Activated CD4-positive, CD25-positive, alpha-beta regulatory T cell treated with anti-CD3 and anti-CD28 coated beads, Interleukin-2, amount 50 U/mL, for 16 hours (primary cell): ENCODE measurements at places on chromosomes 4 and X.

- DNase-seq: no peak
These were observed 122.5 kb upstream of the LNX1 start for GRCh38 chr4:53713767-53714166.

DNA sequence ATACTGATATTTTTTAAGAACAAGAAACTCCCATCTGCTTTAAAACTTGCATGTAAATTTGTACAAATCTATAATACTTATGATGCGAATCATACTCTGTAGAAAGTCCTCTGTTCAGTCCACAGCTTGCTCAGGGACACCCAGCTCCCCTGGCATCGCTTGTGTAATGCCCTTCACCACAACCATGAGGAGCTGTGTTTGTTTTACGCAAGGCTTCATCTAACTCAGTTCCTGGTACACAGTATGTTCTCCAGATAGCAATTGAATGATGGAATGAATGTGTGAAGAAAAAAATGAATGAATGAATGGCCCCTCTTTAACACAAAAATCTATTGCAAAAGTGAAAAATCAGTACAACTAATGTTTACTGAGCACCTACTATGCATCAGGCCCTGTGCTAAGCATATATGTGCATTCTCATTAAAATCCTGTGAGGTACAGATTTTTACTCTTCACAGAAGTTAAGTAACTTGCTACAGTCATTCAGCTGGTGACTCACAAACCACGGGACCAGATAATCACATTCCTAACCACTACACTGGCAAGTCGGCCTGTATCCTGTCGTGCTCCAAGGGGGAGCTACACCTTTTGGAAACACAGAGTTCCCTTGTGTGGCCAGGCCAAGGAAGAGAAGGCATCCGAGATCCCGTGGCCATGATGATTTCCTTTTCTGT lies 58.7 kb upstream of the KDR start:
- no peak for DNase-seq

DNA sequence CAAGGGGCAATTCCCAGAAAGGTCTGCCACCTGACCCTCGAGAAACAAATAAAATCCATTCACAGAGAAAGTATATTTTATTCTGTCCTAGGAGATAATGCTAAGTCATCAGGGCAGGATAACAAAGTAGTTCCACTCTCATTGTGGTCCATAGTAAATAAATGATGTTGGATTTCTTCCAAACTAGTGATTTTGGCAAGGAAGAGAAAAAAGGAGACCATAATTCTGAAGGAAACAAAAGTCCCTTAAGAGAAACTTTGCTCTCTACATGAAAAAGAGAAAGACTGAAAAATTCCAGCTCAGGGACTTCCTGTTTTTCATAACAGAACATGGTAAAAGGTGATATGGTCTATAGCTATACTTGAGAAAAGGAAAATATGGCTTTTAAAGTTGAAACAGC lies 71.5 kb upstream of the DDX60 start:
- DNase-seq: no peak

- DNase-seq: no peak
These were observed 49.4 kb upstream of the RELL1 start for GRCh38 chr4:37735578-37735977.

DNA sequence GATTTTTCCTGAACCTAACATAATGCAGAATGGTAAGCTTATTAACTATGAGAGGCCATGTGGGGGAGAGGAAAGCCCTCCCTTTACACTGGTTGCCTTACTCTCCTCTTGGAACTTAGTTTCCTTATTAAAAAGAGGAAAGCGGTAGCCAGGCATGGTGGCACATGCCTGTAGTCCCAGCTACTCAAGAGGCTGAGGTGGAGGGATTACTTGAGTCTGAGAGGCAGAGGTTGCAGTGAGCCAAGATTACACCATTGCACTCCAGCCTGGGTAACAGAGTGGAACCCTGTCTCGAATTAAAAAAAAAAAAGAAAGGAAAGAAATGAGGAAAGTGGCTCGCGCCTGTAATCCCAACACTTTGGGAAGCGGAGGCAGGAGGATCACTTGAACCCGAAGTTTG lies 2.0 kb downstream of the FAM47E start:
- no peak for DNase-seq

GRCh38 chr4:91448668-91449330 lies 855.0 kb upstream of the GRID2 start:
- no peak for DNase-seq

DNA sequence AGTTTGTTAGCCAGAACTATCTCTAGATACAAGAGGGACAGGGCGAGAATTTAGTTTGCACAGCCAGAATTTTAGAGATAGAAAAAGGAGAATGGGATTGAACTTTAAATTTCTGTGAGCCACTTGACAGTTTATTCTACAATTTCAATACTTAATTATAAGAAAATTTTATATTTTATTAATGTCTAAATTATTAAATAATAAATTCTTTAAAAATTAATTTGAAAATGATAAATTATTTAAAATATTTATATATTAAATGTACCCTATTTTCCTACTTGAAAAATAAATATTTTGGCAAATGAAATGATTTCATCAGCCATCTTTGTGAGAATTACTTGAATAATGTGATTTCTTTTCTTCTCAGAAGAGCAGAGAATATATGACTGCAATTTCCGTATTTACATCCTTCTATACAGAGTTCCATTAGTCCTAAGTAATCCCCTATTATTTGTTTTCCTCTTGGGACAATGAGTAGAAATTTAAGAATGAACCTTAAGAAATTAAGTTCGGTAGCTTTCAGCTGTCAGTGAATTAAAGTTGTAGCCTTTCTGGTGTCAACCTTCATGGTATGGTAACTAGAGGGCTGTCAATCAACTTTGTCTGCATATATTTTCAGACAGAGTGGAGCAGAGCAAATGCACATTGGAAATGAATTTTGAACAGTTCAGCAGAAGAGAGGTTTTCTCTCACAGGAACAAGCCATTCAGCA lies 763.9 kb downstream of the PCDH18 start:
- no peak for DNase-seq
